Colonic mucosa (tissue), 4 donors: ENCODE measurements at places on chromosomes 3 and 15. TPM values are rescaled to one million over a fixed set of nuclear protein-coding genes. Genes with fewer than 3 reads are reported as not detected.

GRCh38 chr3:169259134-169259533 is 404.4 kb downstream of the MECOM start:
- no peak for DNase-seq

DNA sequence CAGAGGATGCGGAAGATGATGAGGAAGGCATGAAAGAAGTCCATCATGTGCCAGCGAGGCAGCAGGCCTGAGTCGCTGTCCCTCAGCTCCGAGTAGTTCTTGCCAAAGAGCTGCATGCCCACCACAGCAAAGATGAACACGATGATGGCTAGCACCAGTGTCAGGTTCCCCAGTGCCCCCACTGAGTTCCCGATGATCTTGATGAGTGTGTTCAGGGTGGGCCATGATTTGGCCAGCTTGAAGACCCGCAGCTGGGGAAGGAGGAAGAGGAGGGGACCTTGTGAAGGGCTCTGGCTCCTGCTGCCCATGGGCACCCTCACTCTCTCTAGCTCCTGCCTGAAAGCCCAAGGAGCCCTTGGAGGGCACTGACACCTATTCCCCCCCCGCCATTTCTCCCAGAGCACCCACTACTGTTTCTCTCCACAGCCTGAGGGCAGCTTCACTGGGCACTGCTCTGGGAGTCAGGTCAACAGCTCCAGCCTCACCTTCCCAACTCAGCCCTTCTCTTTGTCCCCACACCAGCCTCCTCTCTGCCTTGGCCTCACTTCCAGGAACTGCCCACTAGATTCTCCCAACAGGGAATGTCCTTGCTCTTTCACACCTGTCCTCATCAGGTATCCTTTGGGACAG is 63.6 kb downstream of the SCN5A start:
- no peak for DNase-seq

DNA sequence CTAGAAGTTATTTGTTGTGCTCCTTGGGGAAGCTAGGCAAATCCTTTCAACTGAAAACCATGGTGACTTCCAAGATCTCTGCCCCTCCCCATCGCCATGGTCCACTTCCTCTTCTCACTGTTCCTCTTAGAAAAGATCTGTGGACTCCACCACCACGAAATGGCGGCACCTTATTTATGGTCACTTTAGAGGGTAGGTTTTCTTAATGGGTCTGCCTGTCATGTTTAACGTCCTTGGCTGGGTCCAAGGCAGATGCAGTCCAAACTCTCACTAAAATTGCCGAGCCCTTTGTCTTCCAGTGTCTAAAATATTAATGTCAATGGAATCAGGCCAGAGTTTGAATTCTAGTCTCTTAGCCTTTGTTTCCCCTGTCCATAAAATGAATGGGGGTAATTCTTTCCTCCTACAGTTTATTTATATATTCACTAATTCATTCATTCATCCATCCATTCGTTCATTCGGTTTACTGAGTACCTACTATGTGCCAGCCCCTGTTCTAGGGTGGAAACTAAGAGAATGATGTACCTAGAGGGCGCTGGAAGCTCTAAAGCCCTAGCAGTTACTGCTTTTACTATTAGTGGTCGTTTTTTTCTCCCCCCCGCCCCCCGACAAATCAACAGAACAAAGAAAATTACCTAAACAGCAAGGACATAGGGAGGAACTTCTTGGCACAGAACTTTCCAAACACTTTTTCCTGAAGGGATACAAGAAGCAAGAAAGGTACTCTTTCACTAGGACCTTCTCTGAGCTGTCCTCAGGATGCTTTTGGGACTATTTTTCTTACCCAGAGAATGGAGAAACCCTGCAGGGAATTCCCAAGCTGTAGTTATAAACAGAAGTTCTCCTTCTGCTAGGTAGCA is 657 bp downstream of the PATL2 start:
- peak; percentile 59 for DNase-seq

DNA sequence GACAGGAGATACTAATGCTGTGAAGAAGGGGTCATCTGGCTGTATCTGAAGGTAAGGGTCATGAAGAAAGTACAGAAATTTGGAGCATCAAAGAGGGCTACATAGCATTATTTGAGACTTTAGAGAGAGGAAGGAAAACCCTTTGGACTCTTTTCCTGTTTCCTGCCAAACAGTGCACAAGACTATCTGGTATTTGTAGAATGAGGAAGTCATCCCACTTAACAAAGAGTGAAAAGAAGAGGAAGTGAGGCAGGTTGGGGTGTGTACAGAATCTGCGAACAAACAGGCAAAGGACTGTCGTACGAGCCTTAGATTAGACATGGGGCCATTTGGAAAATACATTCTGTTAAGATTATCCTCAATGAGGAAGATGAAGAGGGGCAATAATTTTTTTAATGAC is 546.8 kb upstream of the EPHA6 start:
- DNase-seq = no peak

GRCh38 chr3:141915766-141916165 is 39.3 kb downstream of the ATP1B3 start:
- no peak for DNase-seq

DNA sequence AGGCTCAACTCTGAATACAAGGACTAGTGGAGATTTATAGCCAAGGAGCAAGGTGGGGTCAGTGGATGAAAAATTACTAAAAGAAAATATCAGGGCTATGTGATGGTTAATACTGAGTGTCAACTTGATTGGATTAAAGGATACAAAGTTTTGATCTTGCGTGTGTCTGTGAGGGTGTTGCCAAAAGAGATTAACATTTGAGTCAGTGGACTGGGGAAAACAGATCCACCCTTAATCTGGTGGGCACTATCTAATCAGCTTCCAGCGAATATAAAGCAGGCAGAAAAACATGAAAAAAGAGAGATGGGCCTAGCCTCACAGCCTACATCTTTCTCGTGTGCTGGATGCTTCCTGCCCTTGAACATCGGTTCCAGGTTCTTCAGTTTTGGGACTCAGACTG is 14.4 kb upstream of the SENP7 start:
- no peak for DNase-seq

DNA sequence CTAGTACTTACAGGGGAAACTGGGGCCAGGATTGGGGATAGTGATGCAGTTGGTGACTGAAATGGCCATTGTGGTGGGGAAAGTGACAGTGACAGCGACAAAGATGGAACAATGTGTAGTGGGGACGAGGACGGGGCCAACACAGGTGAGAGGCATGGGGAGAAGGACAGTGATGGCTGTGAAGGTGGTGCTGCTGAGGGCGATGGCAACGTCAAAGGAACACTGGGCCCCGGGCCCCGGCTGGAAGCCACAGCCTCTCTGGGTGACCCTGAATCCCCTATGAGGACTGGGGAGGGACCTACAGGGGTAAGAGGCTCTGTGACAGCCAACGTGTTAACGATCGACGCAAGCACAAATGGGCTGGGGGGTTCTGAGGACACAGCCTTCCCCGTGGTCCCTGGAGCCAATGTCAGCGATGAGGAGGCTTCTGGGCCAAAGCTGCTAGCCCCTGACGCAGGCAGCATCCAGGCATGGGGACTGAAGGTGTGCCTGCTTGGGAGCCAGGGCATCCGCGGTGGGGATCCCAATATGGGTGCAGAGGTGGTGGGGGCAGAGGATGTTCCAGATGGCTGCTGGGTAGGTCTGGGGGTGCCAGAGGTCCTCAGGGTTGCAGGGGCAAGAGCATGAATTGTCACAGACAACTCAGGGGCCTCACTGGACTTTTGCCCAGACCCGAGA is 25.2 kb upstream of the GOLGA6C start:
- DNase-seq = no peak

GRCh38 chr3:62876064-62876463 is 848 bp upstream of the CADPS start:
- DNase-seq = peak; percentile 69

DNA sequence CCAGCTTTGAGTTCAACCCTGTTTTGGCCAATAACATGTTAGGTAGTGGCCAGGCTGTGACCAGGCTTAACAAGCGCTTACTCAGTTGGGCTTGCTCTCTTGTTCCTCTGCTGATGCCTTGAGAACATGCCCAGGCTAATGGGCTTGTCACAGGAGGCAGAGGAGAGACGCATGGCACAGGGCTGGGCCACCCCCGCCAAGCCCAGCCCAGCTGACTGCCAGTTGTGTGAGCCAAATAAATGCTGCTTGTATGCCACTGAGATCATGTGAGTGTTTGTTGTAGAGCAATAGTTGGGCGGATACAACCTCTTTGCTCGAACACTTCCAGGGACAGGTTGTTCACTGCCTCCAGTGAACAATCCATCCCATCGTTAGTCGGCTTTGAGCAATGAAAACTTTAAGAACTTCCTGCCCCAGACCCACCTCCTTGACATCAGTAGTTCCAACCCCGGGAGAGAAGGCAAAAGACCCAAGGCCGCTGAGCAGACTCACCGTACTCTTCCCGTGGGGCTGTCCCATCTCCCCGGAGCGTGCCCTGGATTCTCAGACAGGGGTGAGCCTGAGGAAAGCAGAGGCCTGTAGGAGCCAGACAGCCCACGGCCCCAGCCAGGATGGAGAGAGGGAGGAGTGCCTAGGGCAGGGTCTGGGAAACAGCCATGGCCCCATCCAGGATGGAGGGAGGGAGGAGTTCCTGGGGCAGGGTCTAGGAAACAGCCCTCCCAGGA is 4.1 kb downstream of the PLA2G4F start:
- peak; percentile 60 for DNase-seq

DNA sequence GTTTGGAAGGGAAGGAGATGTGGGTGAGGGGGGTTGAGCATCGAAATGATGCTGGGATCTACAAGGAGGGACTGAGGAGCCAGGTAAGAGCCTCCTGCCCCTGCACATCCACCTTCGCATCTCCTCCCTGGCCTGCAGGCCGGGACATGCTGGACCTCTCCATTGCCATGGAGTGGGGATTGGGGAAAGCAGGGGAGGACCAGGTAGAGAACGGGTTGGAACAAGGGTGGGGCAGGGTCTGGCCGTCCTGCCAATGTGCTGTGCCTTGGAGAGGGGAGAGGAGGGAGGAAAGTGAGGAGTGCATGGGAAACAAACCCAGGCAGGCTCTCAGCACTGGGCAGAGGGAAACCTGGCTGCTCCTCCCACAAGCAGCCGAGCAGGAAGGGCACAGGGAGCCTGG is 10.6 kb downstream of the PLA2G4B start:
- no peak for DNase-seq

DNA sequence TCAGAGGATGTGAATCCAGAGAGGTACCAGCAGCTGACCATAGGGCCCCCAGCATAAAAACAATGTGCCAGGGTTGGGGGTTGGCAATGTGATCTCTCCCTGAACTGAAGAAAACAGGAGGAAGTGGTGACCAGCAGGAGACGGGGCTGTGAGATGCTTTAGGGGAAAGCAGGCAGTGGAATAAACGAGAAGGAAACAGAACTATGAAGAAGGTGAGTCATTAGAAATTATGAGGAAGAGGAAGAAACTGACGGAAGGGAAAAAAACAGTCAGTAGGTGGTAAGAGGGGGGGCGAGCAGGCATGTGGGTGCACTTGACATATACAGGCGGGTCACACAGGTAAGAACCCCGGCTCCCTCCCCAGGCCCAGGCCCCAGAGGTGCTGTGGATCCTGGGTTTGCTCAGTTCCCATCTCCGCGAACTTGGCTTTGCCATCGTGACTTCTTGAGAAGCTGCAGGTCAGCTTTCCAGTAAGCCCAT is 42.2 kb upstream of the B3GNT5 start:
- DNase-seq = no peak

DNA sequence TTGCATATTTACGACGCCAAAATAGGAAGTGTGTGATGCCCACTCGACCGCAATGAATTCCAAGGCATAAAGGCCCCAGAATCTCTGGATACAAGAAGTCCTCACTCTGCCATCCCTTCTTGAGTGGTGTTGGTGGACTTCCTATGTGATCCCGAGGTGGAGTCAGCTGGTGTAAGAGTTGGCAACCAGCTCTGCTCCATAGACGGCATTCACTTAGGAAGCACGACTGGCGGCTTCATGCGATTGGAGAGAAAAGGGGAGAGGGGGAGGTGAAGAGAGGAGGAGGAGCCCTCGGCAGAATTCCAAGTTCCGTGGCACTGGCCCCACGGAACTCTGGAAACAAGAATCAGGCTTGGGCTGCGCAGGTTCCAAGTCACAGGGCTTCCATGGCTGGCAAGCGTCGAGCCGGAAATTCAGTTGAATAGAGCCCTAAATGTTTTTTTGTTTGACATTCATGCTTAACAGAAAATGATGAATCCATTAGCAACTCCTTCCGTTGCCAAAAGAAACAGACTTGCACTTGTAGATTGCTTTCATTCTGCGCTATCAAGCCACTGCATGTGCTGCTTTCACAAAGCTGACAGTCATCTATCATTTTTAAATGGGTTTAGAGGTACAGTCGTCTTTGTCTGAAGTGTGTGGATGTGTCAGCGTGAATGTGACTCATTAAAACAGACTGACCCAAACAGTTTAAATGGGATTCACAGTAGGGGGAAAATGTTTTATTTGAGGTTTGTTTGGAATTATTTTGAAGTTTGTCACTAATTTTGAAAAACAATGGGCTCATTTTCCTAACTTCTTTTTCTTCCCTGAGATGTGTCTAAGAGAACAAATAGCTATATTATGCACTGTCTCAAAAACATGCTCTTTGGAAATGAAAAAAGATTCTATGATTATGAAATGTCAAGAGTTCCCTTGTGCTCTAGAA is 428.3 kb upstream of the ATP11B start:
- no peak for DNase-seq

GRCh38 chr3:172286548-172287148 is 161.6 kb downstream of the GHSR start:
- no peak for DNase-seq

- DNase-seq = no peak
These were observed 74.3 kb upstream of the PLSCR4 start for GRCh38 chr3:146325170-146325569.

DNA sequence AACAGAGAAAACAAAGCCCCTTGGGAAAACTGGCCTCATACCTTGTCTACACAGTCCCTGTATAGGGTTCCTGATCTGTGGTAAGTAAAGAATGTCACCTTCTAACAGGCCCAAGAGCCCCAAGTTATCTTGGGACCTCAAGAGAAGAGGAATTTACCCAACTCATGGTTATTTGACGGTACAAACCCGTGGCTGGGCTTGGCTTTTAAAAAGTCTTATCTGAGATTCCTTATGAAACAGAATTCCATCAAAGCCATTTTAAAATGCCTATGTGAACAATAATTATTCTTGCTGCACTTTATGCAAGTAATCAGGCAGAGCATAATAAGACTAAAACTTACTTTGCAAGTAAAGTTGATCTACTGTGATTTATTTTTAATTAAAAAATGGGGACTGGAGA is 13.9 kb upstream of the SORD start:
- no peak for DNase-seq

- DNase-seq = no peak
These were observed 667.7 kb downstream of the MAGI1 start for GRCh38 chr3:65371053-65371452.

- DNase-seq = no peak
These were observed 165.1 kb upstream of the UBE2E1 start for GRCh38 chr3:23640471-23641146.

DNA sequence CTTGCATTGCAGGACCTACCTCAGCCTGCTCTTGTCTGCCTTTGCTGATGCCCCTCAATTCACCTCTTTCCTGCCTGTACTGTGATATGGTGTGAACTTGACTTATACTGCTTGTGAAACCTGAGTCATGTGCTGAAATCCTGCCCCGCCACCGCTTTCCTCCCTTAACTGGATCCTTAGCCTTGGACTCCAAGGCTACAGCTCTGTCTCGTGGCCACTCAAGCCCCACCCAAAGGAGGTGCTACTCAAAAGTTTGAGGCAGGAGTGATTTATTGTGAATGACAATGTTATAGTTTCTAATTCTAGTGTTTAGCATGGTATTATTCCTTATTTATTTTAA is 56.1 kb downstream of the MYZAP start:
- peak; percentile 53 for DNase-seq

- DNase-seq = no peak
These were observed 11.8 kb downstream of the ATXN7 start for GRCh38 chr3:63875510-63875909.

SLC22A13 gene
- 1.1 TPM for total RNA-seq

CFAP92 gene
- total RNA-seq = 1.2 TPM

NT5DC2 gene
- total RNA-seq = 49.1 TPM

INKA1 gene
- total RNA-seq = 0.88 TPM

TPRG1 gene
- 1.1 TPM for total RNA-seq

CTXND1 gene
- total RNA-seq = 0.12 TPM

AP4E1 gene
- 11.7 TPM for total RNA-seq
